ENCODE measurements at places on chromosomes 7 and 10.
A peak's percentile ranks its signal among the peaks of the same experiment; 100 is the strongest.

DNA sequence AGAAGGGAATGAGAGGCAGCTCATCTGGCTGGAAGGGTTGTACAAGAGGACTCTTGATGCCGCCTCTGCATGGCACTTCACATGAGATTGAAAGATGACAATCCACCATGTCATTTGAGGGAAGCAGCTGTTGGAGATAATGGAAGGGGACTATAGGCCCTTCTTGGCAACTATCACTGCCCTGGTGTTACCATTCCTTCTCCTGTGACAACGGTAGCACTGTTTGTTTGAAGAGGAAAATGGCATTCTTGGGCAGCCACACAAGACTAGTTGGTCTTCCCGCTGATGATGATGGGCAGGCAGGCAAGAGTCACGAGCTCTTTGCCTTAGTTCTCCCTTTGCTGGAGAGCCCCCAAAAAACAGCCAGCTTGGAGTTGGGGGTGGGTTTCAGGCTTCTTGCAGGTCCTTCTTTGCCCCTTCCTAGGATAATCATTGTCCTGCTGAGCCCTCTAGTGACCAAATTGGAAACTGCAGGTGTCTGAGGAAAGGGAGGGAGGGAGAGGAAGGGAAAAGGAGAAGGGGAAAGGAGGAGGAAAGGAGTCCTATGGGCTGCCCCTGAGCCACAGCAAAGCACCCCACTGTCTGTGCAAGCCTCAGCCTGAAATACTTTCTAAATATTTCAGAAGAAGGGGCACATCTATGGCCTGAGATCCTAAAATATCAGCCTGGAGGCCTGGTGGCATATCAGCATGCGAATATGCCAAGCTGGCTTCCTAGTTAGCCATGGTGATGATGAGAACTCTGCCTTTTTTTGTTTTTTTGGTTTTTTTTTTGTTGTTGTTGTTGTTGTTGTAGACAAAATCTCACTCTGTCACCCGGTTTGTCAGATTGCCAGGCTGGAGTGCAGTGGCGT, 165.6 kb upstream of the KMT2E start:
- peak; percentile 38 for DNase-seq

DNA sequence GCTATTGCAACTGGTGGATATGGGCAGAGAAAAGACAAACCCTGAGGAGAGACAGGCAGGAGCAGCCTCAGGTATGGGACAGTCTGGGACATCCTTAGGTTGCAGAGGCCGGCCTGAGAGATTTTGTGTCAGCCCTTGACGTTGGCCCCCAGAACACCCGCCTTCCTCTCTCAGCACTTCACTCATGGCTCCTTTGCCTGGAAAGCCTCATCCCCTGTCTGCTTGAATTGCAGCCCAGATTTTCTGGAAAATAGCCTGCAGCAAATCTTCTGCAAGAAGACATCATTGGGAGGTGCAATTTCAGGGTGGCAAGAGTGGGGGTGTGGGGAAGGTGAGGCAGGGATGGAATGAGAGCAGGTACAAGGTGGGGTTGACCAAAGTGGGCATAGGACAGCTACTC, 2.2 kb upstream of the FRMD4A start:
- no peak for DNase-seq

GRCh38 chr7:96823274-96823673, 113.6 kb upstream of the SEM1 start:
- peak; percentile 25 for DNase-seq

DNA sequence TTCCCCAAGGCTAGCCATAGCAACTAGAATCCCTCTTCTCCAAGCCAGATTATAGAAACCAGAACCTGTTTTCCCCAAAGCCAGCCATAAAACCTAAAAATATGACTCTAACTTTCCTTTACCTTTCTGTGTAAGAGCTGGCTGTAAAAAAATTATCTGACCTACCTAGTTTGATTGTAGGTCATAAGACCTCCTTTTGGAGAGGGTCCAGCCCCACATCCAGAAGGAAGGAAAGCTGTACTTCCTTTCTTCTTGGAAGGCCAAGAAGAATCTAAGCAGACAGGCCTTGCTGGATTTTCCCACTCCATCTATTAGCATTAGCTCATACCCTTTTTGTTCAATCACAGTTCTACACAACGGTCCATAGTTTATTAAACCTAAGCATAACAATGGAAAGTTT, 1006.3 kb downstream of the SORCS3 start:
- DNase-seq: no peak

DNA sequence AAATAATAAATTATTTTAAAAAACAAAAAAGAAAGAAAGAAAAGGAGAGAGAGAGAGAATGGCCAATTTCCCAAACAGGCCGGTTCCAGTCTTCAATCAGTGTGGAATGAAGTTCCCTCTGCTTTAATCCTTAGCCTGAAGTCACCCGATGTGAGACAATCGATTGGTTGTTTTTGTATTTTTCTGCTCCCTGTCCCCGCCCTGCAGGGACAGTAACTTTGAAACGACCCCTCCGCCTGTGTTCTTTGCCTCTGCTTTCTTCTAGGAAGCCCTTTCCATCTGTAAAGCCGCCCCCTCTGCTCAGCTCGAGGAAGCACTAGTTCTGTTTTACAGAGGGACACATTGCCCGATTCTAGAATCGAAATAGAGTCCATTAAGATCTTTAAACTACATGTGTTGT, 33.4 kb downstream of the FOXL3 start:
- DNase-seq: no peak

DNA sequence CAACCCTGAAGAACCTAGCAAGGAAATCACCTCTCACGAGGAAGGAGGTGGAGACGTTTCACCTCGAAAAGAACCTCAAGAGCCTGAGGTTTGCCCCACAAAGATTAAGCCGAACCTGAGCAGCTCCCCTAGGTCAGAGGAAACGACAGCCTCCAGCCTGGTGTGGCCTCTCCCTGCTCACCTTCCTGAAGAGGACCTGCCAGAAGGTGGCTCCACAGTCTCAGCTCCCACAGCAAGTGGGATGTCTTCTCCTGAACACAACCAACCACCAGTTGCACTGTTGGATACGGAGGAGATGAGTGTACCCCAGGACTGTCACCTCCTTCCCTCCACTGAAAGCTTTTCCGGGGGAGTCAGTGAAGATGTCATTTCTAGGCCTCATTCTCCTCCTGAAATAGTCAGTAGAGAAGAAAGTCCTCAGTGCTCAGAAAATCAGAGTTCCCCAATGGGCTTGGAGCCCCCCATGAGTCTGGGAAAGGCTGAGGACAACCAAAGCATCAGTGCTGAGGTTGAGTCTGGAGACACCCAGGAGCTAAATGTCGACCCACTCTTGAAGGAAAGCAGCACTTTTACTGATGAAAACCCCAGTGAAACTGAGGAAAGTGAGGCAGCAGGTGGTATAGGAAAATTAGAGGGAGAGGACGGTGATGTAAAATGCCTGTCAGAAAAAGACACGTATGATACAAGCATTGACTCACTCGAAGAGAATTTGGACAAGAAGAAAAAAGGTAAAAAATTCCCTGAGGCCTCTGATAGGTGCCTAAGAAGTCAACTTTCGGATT, 150.2 kb downstream of the LCOR start:
- DNase-seq: no peak

- peak; percentile 96 for DNase-seq
Measured at GRCh38 chr10:31693491-31693890, 235.1 kb downstream of the ARHGAP12 start.

- no peak for DNase-seq
Measured at GRCh38 chr10:114405011-114405350, 679 bp upstream of the AFAP1L2 start.

- no peak for DNase-seq
Measured at GRCh38 chr10:91838199-91838598, 40.0 kb downstream of the TNKS2 start.

GRCh38 chr7:24793982-24794648, 36.9 kb upstream of the GSDME start:
- DNase-seq: peak; percentile 55

DNA sequence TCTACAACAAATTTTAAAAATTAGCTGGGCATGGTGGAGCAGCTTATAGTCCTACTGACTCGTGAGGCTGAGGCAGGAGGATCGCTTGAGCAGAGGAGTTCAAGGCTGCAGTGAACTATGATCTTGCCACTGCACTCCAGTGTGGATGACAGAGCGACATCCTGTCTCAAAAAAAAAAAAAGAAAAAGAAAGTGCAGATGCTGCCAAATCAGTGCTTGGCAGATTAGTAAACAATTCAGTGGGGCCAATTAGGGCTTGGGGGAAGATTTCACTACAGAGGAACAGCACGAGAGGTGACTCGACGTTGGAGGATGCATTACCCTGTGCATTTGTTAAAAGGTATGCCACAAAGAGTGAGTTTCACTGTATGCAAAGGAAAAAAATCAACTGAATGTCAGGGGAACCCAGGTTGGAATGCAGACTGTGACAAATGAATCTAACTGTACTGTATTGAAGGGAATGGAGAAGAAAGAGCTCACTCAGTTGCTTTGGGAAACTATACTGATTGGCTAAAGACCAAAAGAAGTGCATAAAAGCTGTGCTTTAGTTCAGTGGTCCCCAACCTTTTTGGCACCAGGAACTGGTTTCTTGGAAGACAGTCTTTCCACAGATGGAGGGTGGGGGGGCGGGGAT, 31.6 kb downstream of the GARIN1A start:
- no peak for DNase-seq

- no peak for DNase-seq
Measured at GRCh38 chr10:19947215-19947614, 131.0 kb downstream of the PLXDC2 start.

DNA sequence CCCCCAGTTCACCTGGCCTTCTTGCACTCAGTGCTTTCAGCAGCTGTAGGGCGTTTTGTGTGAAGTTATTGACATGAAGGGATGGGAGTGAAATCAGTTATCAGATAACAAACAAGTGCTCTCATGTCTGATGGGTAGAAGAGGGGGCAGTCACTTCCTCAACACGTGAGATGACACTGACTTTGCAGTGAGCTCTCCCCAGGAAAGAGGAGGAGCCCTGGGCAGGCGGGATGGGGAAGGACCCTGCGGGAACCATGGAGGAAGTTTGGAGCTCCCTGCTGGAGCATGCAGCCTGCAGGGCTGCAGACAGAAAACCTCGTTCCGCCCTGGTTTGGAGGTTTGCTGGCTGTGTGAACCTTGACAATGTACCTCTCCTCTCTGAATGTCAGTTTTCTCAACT, 38.7 kb downstream of the GPR26 start:
- no peak for DNase-seq

GRCh38 chr7:155850766-155851678, 38.8 kb upstream of the SHH start:
- DNase-seq: no peak

DNA sequence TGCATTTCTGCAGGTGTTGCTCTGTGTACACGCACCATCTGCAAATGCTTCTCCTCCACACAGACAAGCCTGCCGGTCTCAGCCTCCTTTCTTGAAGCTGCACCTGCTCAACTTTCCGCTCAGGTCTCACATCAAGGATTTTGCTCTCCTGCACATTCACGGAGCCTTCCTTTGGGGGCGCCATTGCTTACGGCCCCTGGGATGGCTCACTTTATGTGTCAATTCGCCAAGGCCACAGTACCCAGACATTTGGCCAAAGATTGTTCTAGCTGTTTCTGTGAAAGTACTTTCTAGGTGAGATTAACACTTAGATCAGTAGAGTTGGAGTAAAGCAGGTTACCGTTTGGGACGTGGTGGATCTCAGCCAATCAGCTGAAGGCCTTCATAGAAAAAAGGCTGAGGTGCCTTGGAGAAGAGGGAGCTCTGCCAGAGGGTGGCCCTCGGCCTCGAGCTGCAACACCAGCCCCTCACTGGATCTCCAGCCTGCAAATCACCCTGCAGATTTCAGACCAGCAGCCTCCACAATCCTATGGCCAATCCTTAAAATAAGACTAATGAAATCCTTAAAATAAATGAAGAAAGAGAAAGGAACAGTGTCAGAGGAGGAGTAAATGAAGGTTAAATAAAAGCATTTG, 39.9 kb upstream of the PPP2R2D start:
- DNase-seq: no peak

GRCh38 chr7:79008786-79009185, 444.7 kb downstream of the MAGI2 start:
- no peak for DNase-seq

- no peak for DNase-seq
Measured at GRCh38 chr7:1927937-1928644, 258.0 kb downstream of the ELFN1 start.

DNA sequence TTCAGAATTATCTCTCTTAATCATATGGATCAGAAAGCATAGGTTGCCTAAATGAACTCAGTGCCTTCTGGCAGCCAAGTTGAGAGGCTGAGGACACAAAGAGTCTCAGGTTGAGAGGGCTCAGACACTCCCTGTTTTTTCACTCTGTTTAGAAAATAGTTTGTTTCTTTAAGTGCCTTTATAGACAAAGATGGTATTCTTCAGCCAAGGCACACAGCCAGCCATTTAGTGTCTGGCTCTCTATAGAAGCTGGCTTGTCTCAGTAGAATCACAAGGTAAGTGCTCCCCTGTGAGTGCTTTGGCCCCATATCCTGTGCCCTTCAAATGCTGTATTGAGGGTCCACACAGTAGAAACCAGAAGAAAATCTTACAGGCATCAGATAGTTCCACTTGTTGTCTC, 3.6 kb downstream of the GPR158 start:
- no peak for DNase-seq

- DNase-seq: no peak
Measured at GRCh38 chr10:31017534-31018355, 13.9 kb downstream of the ZNF438 start.

DNA sequence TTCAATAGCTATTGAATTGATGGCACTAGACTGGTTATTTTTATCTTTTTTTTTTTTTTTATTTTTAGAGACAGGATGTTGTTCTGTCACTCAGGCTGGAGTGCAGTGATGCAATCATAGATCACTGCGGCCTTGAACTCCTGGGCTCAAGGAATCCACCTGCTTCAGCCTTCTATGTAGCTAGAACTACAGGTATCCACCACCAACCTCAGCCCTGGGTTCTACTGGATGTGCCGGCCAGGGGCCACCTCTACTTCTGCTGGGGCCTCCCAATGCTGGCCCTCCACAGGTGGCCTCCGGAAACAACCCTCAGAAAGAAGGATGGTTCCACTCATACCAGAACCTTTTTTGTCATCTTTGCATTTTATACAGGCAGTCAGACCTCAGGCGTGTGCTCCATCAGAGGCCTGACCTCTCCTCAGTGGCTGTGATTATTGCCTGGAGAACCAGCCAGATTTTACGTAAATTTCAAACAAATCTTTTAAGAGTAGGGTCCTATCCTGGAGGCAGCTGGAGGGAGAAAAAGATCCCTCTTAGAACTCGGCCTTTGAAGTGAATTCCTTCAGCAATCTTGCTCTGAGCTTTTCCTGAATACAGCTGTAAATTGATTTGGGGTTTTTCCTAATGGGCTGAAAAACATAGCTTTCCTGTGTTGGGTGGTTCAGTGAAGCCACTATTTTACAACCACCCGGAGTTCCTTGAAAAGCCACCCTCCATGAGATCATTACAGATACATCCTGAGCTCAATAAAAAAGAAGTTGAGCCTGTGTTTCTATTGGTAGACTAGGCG, 110.0 kb downstream of the SPAG6 start:
- no peak for DNase-seq

DNA sequence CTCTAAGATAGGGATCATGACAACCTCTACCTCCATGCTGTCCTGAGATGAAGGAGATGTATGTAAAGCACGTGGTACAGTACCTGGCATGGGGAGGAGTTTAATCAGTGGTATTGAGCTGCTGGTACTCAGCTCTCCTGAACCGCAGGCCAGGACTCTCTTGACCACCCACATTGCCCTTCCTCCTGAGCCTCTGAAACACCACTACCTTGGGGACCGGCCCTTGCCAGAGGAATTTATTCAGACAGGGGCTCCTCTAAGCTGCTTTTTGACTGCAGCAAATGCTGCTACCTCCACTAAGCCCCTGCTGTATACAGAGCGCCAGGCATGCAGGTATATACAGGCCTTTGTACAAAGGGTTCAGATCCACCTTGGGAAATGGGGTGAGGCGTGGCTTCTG, 36.7 kb downstream of the COL13A1 start:
- DNase-seq: no peak

Data from MV-4-11 (cell line).